ENCODE measurements at places on chromosomes 13 and 19. TPM values are rescaled to one million over a fixed set of nuclear protein-coding genes. Genes with fewer than 3 reads are reported as not detected.

FFAR2 gene
- total RNA-seq, result 0.56 TPM

TMEM255B gene
- total RNA-seq, result 3.2 TPM

APOE gene
- total RNA-seq, result 8.9 TPM

PROZ gene
- not detected for total RNA-seq

- no peak for DNase-seq
- peaks cover 8% of the 10 kb centered on the region for H3K36me3 ChIP-seq
- no peaks in the 10 kb centered on the region for H3K27me3 ChIP-seq
- peak overlapping the region; percentile 72 for H3K4me3 ChIP-seq
Measured at GRCh38 chr19:1261538-1261797, 7.7 kb upstream of the CIRBP start.

GRCh38 chr13:43787997-43788396, 1.2 kb upstream of the ENOX1 start:
- no peaks in the 10 kb centered on the region for H3K36me3 ChIP-seq
- no peak overlapping the region for H3K27ac ChIP-seq
- H3K4me3 ChIP-seq, result no peak overlapping the region
- peaks cover 5% of the 10 kb centered on the region for H3K4me1 ChIP-seq

DNA sequence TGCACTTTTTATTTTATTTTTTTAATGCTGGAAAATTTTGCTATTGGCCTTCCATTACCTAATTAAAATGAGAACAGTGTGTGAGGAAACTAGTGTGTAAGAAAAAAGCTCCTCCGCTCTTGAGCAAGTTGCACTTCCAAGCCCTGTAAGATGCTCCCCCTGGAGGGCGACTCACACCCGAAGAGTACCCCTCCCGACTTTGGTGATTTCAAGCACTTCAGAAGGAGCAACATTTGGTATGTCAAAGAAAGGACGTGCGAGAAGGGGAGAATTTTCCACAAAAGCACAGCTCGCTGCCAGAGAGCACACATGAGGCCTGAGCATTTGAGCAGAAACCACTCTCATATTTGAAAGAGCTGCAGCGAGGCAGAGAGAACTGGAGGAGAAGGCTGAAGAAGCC, 504.4 kb downstream of the FGF9 start:
- H3K27ac ChIP-seq, result no peak overlapping the region
- no peaks in the 10 kb centered on the region for H3K36me3 ChIP-seq
- DNase-seq, result no peak
- H3K27me3 ChIP-seq, result no peaks in the 10 kb centered on the region
- H3K4me3 ChIP-seq, result no peak overlapping the region
- H3K4me1 ChIP-seq, result no peaks in the 10 kb centered on the region

GRCh38 chr13:20815464-20815863, 41.7 kb upstream of the EEF1AKMT1 start:
- no peaks in the 10 kb centered on the region for H3K36me3 ChIP-seq
- DNase-seq, result no peak
- no peak overlapping the region for H3K4me3 ChIP-seq
- H3K4me1 ChIP-seq, result peaks cover 10% of the 10 kb centered on the region
- H3K27ac ChIP-seq, result no peak overlapping the region

DNA sequence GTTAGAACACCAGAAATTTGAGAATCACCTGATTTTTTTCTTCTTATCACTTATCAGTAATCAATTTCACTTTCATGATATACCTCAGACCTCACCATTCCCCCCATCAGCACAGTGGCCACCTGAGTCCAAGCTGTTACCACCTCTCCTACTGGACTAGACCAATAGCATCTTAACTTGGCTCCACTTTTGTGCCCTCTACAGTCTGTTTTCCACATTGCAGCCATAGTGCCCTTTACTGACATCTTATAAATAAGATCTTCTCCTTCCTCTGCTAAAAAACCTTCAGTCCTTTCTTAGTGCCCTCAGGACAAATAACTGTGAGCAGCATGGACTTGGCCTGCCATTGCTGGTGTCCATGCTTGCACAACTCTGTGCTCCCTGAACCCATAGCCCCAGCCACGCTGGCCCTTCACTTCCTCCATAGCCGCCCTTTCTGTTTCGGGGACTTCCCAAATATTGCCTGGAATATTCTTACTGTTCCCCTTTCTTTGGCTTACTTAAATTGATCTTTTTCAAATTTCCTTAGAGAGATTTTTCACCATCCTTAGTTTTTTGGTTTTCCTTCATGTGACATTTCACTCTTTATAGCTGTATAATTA, 380.8 kb downstream of the LMO7 start:
- H3K36me3 ChIP-seq, result no peaks in the 10 kb centered on the region
- no peaks in the 10 kb centered on the region for H3K27me3 ChIP-seq
- H3K4me1 ChIP-seq, result peaks cover 5% of the 10 kb centered on the region
- no peak overlapping the region for H3K4me3 ChIP-seq
- H3K27ac ChIP-seq, result no peak overlapping the region

GRCh38 chr13:105465251-105465650, 1070.2 kb downstream of the EFNB2 start:
- H3K4me3 ChIP-seq, result no peak overlapping the region
- no peak overlapping the region for H3K27ac ChIP-seq
- H3K4me1 ChIP-seq, result no peaks in the 10 kb centered on the region
- H3K27me3 ChIP-seq, result no peaks in the 10 kb centered on the region
- DNase-seq, result no peak

DNA sequence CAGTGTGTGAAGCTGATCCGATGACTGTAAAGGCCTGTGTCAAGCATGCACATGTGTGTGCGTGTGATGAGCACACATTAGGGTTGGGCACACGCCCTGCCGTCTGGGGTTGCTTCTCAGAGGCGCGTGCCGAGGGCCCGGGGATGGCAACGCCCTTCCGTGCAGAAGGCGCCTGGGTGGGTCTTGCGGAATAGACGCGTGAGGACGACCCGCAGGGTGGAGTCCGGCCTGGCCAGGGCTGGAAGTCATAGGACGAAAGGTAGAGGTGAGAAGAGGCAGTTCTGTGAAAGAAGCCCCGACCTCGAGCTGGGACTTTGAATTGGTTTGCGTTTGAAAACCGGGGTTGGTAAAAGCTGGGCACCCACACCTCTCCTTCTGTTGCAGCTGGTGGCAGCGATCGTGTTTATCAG, 35.7 kb downstream of the TMEM255B start:
- peaks cover 12% of the 10 kb centered on the region for H3K36me3 ChIP-seq
- no peaks in the 10 kb centered on the region for H3K4me1 ChIP-seq
- H3K4me3 ChIP-seq, result no peak overlapping the region
- H3K27ac ChIP-seq, result no peak overlapping the region
- DNase-seq, result no peak

DNA sequence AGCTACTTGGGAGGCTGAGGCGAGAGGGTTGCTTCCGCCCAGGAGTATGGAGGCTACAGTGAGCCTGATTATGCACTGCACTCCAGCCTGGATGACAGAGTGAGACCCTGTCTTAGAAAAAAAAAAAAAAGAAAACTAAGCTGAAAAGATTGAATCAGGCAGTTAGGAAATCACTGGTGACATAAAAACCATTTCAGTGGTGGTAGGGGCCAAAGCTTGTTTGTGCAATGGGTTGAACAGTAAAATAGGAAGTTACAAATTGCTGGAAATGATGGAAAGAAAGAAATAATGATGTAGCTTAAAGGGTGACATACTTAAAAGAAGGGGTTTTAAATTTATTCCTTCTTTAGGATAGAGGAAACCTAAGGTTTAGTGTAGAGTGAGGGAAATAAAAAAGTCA, 4.8 kb upstream of the OXGR1 start:
- no peak for DNase-seq
- H3K27ac ChIP-seq, result no peak overlapping the region
- H3K27me3 ChIP-seq, result no peaks in the 10 kb centered on the region
- no peaks in the 10 kb centered on the region for H3K36me3 ChIP-seq
